ENCODE measurements at places on chromosomes 6 and 20.

- DNase-seq, result no peak
These were observed 282.7 kb downstream of the NRN1 start for GRCh38 chr6:5723841-5724691.

- DNase-seq, result no peak
These were observed 39.8 kb downstream of the PRR18 start for GRCh38 chr6:166268431-166268830.

- no peak for DNase-seq
These were observed 79.8 kb upstream of the FAM184A start for GRCh38 chr6:119158057-119158848.

- DNase-seq, result no peak
These were observed 5.2 kb upstream of the ENPP5 start for GRCh38 chr6:46175976-46176375.

DNA sequence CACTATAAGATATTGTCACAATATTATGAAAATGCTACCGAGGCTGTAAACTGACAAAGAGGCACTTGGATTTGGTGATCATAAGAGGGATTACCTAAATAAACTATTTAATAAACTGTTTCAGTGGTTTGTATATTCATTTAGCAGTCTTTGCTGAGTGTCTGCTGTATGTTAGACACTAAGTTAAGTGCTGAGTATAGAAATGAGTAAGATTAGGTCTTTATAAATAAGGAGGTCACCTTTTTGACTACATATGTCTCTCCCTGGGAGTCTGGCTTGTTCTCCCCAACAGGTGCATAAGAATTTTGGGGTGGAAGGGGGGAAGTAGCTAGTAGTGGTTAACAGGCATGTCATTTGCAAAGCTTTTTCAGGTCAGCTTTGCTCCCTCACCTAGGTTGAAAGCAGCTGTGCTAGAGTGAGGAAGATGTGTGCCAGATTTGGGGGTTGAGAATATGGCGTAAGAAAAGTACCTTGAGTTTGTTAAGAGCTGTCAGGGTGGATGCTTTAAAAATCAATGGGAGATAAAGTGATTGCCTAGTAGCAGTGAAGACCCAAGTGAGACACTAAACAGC is 246.3 kb downstream of the ZFAND3 start:
- no peak for DNase-seq

DNA sequence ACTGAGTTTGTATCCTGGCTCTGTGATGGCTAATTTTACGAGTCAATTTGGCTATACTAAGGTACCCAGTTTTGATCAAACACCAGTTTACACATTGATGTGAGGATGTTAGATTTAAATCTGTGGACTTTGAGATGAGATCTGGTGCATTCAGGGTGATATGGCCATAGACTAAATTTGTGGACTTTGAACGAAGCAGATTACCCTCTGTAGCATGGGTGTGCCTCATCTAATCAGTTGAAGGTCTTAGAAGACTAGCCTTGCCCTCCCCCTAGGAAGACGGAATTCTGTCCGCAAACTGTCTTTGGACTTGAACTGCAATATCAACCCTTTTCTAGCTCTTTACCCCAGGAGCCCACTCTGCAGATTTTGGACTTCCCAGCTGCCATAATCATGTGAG is 547.8 kb upstream of the CITED2 start:
- DNase-seq, result no peak

DNA sequence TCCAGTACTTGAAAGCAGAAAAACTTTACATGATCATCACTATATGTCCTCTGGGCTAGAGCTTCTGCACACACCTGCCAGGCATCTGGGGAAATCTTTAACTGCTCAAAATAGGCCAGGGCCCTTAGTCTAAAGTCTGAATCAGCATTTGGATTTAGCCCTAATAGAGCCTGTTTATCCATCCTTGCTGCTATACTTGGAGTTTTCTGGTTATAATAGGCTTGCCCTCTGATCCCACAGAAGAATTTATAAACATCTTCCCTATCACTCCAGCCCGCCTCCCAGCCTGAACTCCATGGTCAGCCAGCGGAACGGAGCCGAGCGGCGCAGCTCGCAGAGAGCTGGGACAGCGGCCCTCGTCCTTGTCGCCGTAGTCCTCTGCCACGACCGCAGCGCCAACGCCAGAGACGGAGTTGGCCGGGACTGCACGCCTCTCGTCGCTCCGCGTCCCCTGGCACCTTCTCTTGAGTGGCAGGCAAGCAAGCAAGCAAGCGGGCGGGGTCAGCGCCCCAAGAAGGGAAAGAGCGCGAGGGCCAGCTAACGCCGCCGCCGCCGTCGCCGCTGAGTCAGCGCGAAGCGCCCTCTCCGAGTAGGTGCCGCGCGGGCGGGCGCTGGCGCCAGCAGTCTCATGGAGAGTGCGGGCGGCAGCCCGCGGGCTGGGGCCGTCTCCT is 25.4 kb upstream of the ASIP start:
- peak; percentile 62 for DNase-seq

DNA sequence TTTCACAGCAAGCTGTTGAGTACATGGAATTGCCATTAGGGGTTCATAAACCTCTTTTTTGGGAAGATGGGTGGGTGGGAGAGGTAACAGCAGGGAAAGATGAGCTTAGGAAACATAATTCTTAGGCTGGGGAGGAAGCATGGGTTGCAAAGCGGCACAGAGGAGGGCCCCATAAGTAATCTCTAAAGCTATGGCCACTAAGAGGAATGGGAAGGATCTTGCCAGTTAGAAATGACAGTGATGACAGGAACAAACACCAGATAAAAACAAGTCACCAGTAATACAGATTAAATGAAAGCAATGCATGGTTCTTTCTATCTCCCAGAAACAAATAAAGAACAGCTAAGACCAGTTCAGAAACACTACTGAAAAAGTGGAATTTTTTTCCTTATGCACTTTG is 31.0 kb upstream of the PRELID3B start:
- no peak for DNase-seq

DNA sequence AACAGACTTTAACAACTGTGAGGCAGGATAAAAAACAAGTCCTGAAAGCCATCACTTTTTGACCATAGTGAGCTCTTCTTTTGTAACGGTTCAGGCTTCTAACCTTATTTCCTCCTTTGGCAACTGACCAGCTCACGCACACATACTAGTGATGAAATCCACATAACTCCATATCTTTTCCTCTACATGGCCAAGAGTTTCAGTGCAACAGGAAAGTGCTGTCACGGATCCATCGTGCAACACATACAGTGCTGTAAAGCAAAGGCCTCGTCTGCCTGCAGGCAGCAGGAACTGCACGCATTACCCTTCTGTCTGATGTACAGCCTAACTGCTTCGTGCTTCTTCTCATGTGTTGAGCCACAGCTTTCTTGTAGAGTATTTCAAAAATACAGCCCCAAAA is 108.5 kb downstream of the EPM2A start:
- DNase-seq, result no peak

GRCh38 chr6:47804821-47805220 is 23.0 kb downstream of the OPN5 start:
- DNase-seq, result no peak

GRCh38 chr6:83047065-83047754 is 18.4 kb downstream of the UBE3D start:
- no peak for DNase-seq

- peak; percentile 20 for DNase-seq
These were observed 3.1 kb downstream of the GABRR2 start for GRCh38 chr6:89311853-89312531.

DNA sequence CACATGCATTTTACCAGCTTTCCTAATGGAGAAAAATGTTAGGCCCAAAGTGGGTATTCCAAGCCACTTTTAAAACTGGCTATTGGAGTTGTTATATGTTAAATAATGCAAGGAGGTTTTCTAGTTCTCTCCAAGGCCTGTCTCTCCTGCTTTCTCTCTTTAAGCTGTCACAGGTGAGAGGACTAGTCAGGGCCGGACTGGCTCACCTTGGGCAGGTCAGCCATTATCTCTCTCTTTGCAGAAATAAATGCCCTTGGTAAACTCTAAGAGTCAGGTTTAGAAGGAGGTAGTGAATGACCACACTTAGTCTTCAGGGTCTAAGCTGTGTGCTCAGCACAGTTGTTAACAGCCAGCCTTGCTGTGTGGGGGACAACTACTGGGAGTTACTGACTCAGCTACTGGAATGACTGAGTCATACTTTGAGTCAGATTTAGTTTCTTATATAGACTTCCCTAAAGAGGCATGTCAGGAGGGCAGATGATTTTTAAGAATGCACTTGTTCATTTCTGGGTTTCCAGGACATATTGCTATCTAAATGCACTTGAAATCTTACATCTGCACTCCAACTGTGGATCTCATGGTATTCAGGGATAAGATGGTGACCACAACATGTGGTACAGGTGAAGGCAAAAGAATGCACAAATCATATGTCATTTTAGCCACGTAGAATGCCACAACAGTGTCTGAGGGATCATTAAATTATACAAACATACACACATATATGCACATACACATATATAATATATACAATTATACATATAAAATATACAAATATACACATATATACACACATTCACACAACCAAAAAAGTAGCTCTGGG is 719.4 kb downstream of the EPM2A start:
- no peak for DNase-seq

DNA sequence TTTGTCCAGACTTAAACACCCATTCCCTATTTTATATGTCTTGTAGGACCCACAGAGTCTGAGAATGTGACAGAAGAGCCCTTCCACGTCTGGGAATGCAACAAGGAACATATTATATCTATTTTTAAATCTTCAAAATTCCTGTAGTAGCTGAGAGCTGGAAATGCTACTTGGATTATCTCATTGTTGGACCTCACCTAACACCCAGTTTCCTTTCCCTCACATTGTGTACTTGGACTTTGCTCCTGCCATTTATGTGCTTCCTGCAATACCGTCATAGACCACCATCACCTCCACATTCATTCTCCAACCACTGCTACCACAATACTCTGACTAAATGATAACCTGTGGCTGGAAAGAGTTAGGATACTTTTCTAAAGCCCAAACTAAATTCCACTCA is 335.4 kb downstream of the COL12A1 start:
- no peak for DNase-seq

DNA sequence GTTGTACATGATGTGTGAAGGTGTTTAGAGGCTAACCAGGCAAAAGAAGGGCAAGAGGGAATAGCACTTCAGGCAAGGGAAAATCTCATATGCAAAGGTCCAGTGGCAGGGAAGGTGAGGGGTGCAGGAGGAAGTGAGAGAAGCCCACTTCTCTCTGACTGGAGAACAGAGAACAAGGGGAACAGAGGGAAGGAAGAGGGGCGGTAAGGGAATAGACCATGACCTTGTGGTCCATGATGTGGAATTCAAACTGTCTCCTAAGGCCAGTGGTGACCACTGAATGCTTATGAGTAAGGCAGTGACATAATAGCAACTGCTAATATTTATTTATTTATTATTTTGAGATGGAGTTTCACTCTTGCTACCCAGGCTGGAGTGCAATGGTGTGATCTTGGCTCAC is 20.6 kb upstream of the SLC9A8 start:
- no peak for DNase-seq

GRCh38 chr6:21666201-21666691 is 72.7 kb downstream of the SOX4 start:
- no peak for DNase-seq

DNA sequence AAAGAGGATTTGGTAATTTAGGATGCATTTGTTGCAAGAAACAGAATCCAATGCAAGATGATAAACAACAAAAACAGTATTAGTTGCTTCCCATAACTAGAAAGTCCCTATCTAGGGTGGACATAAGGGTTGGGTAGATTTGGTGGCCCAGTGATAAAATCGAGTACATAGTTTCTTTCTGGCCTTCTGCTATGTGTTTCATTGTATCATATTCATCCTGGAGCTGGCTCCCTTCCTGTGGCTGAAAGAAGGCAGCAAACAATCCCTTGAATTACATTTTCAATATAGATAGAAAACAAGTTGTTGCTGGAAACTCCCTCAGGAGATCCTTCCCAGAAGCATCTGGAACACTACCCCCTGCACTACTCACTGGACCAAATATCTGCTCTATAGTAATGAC is 135.1 kb downstream of the ID4 start:
- no peak for DNase-seq

DNA sequence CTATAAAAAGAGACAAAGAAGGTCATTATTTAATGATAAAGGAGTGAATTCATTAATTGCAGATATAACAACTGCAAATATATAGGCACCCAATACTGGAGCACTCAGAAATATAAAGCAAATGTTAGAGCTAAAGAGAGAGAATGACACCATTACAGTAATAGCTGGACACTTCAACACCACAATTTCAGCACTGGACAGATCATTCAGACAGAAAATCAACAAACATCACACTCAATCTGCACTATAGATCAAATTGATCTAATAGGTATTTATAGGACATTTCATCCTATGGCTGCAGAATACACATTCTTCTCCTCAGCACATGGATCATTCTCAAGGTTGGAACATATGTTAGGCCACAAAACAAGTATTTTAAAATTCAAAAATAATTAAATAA is 72.7 kb downstream of the MAP7 start:
- no peak for DNase-seq

DNA sequence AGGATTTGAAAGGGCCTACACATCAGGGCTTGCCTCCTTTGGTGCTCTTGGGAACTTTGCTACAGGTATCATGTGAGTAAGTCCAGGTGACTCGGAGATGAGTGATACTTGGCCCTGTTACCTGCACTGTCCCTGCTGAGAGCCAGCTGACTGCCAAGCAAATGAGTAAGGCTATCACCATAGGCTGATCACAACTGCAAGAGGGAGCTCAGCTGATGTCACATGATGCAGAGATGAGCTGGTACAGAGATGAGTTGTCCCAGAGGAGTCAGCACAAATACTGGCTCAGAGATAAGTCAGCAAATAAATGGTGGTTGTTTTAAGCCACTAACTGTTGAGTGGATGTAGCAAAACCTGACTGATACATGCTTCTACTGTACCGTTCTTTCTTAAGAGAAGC is 41.4 kb downstream of the LAMP5 start:
- no peak for DNase-seq

DNA sequence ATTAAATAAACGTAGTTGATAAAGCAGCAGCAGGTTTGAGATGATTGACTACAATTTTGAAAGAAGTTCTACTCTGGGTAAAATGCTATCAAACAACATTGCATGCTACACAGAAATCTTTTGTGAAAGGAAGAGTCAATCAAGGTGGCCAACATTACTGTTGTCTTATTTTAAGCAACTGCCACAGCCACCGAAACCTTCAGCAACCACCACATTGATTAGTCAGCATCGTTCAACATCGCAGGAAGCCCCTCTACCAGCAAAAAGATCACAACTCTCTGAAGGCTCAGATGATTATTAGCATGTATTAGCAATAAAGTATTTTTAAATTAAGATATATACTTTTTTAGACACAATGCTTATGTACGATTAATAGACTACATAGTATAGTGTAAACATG is 14.0 kb downstream of the PGBD1 start:
- no peak for DNase-seq

- no peak for DNase-seq
These were observed 487.2 kb downstream of the BTBD3 start for GRCh38 chr20:12404941-12405340.
